Activated B cell treated with CpG ODN at 0.5 μM for 24 hours (primary cell): ENCODE measurements at places on chromosomes 2 and 18.

- DNase-seq, result no peak
Observed at GRCh38 chr18:13482618-13482945, 243.8 kb downstream of the FAM210A start.

DNA sequence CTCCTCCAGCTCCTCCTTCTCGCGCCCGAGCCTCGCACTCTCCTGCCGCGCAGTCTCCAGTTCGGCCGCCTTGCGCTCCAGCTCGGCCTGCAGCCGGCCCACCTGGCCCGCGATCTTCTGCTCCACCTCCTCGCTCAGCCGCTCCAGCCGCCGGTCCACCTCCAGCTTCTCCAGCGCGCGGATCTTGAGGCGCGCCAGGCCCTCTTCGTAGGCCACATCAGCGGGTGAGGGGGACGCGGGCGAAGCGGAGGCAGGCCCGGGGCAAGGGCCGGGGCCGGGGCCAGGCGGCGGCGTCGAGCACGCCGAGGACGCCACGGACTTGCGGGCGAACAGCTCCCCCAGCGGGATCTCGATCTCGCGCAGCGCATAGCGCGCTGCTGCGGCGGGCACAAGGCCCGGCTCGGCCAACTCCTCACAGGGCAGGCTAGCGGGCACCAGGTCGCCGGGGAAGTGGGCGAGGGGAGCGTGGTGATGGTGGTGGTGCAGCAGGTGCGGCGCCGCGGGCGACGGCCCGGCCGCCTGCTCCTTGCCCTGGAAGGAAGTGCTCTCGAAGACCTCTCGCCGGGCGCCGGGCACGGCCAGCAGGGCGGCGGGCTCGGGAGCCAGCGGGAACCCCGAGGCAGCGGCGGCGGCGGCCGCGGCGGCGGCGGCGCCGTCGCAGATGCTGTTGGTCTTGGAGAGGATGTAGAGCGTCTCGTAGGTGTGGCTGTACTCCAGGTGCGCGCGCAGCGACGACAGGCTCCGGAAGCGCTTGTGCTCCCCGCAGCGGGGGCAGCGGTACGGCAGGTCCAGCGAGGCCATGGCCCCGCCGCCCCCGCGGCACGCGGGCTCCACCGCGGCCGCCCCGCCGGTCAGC is 15.2 kb downstream of the FBXO41 start:
- DNase-seq, result peak; percentile 54

DNA sequence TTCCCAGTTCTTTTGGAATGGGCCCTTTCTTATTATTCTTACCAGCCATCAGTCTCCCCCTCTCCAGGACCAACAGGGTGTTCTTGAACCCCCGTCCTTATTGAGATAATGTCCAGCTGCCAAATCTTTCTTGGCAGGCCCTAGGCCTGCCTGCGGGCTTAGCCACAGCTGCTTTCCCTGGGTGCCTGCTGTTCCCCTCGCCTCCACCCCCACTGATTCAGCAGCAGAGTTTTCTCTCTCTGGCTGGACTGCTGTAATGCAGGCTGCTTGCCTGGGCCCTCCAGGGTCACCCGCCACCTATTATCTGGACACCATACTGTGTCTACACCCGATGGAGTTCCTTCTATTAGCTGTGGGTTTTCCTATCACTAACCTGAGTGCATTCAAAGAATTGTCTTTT is 395.4 kb upstream of the ATP5MC3 start:
- no peak for DNase-seq

DNA sequence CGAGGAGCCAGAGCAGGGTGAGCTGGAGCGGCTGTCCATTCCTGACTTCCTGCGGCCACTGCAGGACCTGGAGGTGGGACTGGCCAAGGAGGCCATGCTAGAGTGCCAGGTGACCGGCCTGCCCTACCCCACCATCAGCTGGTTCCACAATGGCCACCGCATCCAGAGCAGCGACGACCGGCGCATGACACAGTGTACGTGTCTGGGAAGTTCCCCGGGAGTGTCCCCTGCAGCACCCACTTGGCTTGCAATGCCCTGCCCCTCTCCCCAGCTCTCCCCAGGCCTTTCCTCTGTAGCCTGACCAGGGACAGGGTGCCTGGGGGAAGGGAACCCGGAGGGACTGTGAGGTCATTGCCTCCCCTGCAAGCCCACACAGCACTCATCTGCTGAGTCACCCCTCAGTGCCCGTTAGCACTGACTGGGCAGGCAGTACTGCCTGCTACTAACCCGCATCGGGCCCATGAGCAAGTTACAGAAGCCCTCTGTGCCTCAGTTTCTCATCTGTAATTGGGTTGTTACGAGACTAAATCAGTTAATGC is 29.4 kb upstream of the GMPPA start:
- DNase-seq, result no peak

DNA sequence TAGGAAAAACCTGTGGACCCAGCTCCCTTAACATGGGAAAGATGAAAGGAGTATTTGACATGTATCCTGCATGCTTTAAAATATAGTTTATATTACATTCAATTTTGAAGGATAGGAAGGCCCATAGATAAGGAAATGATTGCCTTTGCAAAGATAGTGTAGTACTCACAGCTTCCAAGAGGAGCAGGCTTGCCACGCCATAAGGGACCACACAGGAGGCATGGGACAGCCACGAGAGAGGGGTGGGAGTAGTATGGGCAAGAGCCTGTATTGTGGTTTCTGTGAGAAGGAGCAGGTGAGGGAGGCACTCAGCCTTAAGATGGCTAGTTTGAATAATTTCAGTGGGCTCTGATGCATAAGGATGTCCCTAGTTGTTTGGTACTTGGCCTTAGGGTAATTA is 740.3 kb downstream of the SATB2 start:
- no peak for DNase-seq
